ENCODE measurements at places on chromosomes 7 and 10. TPM values are rescaled to one million over a fixed set of nuclear protein-coding genes. Genes with fewer than 3 reads are reported as not detected.

DNA sequence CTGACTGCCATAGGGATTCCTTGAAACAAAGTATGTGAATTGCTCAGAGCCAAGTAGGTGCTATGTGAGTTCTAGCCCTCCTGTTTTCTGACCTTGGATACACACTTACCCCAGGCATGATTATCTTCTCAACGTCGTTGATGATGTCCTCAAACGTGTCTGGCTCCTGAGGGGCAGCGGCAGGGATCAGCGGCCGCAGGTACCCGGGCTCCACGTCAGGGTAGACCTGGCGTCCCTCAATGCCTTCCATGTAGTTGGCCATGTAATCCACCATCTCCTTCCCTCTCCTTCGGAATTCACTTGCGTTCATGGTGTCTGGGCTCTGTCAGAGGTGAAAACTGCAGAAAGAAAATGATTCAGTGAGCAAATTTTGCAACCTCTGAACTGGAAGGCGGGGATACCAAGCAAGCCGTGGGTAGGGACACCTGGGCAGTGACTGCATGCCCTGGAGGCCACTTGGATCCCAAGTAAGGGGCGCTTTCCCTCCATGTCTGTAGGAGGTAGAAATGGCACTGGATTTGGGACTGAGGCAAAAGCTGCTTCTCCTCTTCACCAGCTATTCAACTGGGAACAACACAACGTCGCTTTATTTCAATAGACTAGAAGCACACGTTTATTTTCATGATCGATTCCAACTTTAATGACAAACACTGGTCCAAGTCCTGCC lies 21.3 kb downstream of the DDC start:
- DNase-seq = no peak

- no peak for DNase-seq
Measured at GRCh38 chr7:42068554-42069280, 168.3 kb downstream of the GLI3 start.

DNA sequence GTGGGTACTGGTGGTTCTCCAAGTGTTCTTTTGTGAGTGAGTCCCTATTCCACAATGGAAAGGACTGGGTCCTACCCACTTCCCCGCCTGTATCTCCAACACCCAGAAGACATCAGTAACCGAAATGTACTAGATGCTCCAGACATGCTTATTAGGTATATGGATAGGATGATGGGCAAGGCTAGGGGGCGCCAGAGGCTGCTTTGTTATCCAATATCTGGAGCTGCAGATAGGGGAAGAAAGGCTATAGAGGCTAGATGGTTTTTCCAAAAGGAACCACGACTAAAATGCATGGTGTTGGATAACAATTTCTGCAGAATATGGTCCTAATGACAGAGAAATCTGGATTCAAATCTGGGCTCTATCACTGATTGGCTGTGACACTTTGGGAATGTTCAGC lies 56.2 kb upstream of the TM9SF3 start:
- peak; percentile 95 for DNase-seq

DNA sequence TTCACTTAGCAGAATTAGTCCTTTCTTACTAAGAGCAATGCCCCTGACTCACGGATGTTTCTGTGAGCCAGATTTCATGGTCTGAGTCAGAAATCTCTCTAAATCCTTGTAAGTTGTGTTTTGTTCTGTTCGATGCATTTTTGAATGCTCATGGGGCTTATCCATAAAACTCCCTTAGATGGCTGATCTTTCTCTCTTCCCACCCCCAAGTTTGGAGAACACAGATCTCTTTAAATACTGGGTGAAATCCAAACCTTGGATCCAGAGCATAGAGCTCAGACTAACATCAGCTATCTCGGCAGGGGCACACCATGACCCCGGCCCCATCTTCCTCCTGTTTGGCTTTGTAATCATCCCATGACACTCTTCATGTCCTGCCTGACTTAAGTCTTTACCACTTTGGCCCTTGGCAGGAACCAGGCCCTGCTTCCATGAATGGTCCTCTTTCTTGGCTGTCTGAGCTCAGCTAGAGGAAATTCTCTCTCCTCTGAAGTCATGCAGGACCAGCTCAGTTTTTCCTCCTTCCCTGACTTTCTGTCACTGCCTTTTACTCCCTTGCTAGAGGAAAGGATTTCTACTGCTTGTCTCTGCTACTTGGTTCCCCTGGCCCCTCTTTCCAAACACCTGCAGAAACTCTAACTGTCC lies 120.4 kb upstream of the RAB11FIP2 start:
- DNase-seq = no peak

DNA sequence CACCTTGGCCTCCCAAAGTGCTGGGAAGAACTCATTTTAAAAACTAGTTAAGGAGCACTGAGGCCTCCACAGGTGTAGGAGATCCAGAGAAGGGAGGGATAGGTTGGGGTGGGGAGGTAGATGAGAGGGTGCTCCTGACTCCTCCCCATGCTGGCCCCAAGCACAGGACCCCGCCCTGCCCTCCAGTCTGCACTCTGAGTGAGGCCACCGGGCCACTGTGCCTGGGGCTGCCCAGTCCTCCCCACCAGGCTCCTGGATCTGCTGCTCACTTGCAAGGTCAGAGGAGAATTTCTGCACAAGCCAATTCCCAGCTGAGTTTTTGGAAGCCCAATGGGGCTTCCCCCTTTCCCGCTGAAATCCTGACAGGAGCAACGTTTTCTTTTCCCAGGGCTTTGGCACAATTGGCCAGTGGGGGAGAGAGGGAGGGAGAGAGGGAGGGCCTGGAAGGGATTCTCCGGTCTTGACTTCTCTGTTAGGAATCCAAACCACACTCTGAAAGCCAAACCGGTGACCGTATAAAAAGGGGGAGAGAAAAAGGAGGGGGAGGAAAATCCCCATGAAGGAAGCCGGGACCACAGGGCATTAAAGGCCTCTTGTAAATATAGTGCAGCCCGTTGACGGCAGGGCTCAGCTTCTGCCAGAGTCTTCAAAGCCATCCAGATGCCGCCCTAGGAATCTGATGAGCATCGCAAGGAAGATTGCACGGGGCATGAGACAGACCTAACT lies 116.2 kb downstream of the SH3PXD2A start:
- no peak for DNase-seq

DNA sequence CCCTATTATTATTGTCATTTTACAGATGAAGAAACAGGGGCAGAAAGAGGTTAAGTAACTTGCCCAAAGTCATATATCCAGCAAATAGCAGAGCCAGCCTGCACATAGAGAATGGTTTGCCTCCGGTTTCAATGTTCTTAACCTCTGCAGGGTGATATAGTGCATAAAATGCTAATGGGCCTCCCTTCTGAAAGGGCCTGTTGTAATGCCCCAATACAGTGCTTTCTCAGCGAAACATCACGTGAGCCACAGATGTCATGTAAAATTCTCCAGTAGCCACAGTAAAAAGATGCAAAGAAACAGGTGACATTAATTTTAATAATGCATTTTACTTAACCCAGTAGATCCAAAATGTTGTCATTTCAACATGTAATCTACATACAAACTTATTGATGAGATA lies 38.1 kb downstream of the LRGUK start:
- no peak for DNase-seq

GRCh38 chr10:104910712-104911111 lies 269.6 kb downstream of the SORCS3 start:
- no peak for DNase-seq

DNA sequence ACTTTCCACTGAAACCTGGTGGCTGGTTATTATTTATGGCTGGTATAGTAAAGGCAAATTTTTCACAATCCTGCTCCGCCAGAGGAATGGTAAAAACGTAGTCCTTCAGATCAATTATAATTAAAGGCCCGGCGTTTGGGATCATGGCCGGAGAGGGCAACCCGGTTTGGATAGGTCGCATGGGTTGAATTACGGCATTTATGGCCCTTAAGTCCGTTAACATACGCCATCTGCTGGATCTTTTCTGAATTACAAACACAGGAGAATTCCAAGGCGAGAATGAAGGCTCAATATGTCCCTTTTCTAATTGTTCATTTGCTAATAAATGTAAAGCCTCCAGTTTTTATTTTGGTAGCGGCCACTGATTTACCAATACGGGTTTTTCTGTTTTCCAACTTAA lies 11.3 kb upstream of the TAS2R3 start:
- DNase-seq = no peak

GRCh38 chr10:111822661-111823060 lies 360.9 kb downstream of the GPAM start:
- no peak for DNase-seq

GRCh38 chr7:146654048-146654447 lies 537.4 kb downstream of the CNTNAP2 start:
- no peak for DNase-seq

GRCh38 chr10:118926072-118926417 lies 103.5 kb upstream of the NANOS1 start:
- no peak for DNase-seq

DNA sequence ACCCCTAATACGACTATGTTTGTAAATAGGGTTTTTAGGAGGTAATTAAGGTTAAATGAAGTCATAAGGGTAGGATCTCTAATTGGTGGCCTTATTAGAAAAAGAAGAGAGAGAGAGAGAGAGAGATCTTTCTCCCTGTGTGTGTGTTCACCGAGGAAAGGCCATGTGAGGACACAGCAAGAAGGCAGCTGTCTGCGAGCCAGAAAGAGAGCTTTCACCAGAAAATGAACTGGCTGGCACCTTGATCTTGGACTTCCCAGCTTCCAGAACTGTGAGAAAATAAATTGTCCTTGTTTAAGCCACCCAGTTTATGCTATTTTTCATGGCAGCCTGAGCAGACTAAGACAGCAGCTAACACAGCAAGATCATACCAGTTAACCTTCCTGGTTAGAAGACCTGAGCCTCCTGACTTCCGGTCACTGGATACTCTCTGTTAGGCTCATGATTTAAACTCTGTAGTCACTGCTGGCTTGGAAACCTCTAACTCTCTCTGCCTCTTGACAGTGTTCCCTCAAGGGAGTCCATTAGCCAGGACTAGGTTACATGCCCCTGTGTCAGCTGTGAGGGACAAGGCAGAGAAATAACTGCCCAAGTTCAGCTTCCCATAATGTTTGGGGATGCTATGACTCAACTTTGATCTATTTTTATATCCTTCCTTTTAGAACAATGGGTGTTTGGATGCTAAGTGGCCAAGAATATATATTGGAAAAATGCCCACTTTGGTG lies 102.3 kb downstream of the DYNC1I1 start:
- DNase-seq = no peak

DNA sequence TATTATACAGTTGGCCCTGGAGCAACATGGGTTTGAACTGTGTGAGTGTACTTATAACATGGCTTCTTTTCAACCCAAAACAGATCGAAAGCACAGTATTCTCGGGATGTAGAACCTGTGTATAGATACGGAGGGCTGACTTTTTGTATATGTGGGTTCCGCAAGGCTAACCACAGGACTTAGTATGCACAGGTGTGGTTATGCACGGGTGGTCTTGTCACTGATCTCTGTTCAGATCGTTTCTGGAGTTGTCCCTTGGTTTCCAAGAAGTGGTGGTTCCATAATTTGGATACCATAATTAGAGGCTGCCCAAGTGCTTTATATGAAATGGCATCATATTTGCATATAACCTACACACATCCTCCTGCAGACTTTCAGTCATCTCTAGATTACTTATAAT lies 10.9 kb upstream of the BHLHA15 start:
- DNase-seq = peak; percentile 70

DNA sequence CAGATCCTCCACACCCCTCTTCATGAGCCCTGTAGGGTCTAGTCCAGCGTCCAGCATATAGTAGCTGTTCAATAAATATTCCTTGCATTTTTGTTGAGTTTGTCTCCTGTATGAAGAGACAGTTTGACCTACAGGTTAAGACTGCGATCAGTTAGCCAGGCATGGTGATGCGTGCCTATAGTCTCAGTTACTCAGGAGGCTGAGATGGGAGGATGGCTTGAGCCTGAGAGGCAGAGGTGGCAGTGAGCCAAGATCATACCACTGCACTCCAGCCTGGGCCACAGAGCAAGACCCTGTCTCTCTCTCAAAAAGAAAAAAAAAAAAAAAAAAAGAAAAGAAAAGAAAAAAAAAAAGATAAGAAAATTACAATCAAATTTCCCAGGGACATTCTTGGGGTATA lies 5.1 kb upstream of the CUEDC2 start:
- no peak for DNase-seq

- no peak for DNase-seq
Measured at GRCh38 chr10:21336476-21337170, 188.9 kb downstream of the SKIDA1 start.

DNA sequence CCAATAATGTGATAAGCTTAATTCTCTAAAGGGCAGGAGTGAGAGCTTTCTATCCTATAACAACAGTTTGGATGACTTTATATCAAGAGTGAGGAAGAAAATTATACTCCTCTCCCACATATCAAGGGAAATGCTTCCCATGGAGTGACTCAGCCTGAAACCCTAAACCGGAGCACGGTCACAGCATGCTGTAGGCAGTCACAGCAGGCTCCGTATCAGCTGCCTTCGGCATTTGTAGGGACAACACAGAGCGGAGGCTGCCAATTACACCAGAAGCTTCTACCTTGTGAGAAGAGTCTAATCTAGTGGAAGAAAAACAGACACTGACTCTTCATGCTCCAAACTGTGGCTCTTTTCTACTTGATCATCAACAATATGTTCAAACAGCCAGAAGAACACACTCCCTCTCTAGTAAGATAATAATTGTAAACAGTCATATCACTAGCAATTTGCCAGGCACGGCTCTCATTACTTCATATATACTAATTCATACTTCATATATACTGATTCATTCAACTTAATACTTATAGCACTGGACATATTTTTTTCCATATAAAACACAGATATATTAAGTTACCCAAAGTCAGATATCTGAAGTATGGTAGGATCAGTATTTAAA lies 65.9 kb downstream of the DGKB start:
- no peak for DNase-seq

DNA sequence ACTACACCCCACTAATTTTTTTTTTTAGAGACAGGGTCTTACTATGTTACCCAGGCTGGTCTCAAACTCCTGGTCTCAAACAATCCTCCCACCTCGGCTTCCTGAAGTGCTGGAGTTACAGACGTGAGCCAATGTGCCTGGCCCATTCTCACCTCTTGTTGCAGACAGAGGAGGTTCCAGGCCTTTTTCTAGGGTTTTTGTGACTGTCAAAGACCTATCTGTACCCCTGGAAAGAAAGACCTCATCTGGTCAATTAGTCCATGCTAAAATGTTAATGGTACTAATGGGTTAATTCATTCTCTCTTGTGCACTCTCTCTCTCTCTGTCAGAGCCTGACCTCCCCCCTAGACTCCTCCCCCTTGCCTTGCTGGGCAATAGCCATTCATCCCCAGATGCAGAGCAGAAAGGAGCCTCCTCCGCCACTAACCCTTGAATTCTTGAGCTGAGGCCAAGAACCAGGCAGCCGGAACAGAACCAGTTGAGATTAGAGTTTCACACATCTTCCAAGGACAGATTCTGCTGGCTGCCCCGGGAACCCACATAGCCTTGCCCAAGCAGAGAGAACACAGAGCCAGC lies 209.7 kb downstream of the SKIDA1 start:
- DNase-seq = no peak

- DNase-seq = no peak
Measured at GRCh38 chr7:95365151-95365550, 31.0 kb downstream of the PON3 start.

Gene RUFY2
- total RNA-seq = 8.0 TPM

Gene PTER
- 23.3 TPM for total RNA-seq

Gene CALHM3
- total RNA-seq = not detected

Gene SKIDA1
- total RNA-seq = 0.11 TPM

Gene CTBP2
- 0.60 TPM for total RNA-seq

Gene CLRN3
- total RNA-seq = not detected

Gene LRCH4
- total RNA-seq = 77.7 TPM

Gene FAM149B1
- 13.0 TPM for total RNA-seq
